ENCODE measurements at places on chromosomes 12 and 14.

- no peak for DNase-seq
These were observed 1.3 kb downstream of the GPRC5A start for GRCh38 chr12:12892681-12893141.

GRCh38 chr14:32710231-32710671 lies 228.4 kb upstream of the NPAS3 start:
- no peak for DNase-seq

- DNase-seq = no peak
These were observed 274.9 kb downstream of the GPHN start for GRCh38 chr14:66782853-66783252.

DNA sequence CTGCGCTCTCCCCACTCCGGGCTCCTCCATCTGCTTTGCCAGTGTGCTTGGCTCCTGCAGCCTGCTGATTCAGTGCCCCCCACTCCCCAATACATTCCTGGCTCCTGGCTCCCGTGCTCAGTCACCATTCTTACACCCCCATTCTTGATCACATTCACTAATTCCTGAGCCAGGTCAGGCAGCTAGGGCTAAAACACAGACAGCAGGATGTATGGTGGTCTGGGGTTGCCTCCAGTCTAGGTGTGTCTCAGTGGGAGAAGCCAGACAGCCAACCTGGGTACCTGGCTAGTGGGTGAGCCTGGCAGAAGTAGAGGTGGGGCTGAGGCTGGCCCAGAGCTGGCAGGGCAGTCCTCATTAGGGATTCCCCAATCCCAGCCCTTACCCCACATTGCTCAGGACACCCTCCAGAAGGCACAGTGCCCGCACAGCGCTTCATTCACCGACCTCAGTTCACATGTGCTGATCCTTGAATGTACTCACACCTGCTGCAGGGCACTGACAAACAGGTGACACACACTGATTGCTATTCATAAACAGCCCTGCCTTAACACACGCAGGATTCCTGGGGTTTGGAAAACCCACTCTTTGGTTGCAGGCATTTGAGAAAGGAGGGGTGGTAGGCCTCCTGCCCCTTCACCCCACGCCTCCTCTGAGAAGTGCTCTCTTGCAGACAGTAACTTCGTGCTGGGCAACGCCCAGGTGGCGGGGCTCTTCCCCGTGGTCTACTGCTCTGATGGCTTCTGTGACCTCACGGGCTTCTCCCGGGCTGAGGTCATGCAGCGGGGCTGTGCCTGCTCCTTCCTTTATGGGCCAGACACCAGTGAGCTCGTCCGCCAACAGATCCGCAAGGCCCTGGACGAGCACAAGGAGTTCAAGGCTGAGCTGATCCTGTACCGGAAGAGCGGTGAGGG lies 1.7 kb downstream of the KCNH3 start:
- DNase-seq = no peak

DNA sequence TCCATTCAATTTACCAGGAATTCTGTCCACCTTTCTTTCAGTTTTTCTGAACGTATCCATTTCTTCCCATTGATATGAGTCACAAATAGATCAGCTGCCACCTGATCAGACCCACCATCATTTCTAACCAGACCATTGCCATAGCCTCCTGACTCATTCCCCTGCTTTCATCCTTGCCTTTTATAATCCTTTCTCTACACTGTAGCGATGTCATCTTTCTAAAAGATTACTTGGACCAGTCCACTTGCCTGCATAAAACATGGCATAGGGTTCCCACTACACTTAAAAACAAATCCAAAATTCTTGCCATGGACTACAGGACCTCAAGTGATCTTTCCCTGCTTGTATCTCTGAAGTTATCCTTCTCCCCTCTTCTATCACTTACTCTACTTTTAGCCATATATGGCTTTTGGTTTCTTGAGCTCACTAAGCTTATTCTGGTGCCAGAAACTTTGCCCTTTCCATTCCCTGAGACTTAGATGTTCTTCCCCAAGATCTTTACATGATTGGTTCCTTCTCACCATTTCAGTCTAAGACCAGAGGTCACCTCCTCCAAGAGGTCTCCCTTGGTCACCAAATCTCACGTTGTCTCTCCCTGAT lies 149.5 kb upstream of the KRR1 start:
- no peak for DNase-seq

DNA sequence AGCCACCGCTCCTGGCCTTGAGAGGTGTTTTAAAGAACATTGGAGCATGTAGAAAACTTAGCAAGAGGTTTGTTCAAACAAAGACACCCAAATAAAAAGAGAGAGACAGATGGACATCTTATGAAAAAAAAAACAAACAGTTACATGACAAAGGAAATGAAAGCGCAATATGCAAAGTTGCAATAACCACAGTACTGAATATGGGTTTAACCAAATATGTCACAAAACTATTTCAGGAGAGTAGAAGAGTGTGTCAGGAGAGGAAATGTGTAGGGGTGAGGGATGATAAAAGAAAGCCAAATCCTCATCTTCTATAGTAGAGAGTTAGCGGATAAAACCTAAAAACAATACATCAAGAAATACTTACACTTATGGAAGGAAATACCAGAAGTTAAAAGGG lies 98.4 kb downstream of the GTF2A1 start:
- no peak for DNase-seq

GRCh38 chr14:81691931-81692330 lies 158.3 kb upstream of the SEL1L start:
- DNase-seq = no peak

DNA sequence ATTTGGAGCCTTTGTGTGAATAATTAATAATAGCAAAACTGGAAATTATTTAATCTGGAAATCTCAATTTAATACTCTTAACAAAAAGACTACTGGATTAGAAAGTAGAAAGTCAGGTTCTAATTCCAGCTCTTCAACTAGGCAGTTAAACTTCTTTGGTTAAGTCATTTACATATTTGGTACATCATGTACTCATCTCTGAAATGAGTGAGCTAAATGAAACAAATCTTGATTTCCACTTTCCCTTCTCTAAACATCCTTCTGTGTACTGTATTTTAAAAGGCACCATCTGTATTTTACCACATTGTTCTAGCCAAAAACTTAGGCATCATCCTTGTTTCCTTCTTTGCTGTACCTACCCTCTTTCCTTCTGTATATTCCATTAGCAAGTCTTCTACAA lies 26.9 kb downstream of the CRADD start:
- no peak for DNase-seq

DNA sequence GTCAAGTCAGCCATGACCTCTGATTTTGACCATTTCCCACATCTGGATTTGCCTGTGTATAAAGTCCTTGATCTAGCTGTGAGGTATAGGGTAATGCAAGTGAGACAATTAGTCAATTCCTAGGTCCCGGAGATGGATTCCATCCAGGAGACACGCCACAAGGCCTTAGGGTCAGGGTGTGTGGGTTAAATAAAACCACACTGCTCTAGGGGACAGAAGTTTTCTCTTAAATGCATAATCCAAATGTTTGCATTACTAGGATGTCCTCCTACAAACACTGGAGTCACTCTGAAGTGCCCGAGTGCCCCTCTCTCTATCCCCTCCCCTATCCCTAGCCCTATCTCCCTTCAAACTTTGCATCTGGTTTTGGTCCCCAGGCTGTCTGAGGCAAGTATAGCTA lies 26.8 kb downstream of the LRIG3 start:
- DNase-seq = no peak

- DNase-seq = no peak
These were observed 224.2 kb upstream of the DIO3 start for GRCh38 chr14:101337053-101337452.

GRCh38 chr12:106142591-106143261 lies 4.0 kb upstream of the NUAK1 start:
- no peak for DNase-seq

GRCh38 chr12:88163371-88163770 lies 21.3 kb downstream of the TMTC3 start:
- no peak for DNase-seq

- no peak for DNase-seq
These were observed 148.1 kb upstream of the LRIG3 start for GRCh38 chr12:59068436-59068835.

GRCh38 chr14:31084385-31084784 lies 58.2 kb upstream of the STRN3 start:
- no peak for DNase-seq

Data from cortex of kidney (tissue), 1 donor.